ENCODE measurements at places on chromosomes 4 and X.

DNA sequence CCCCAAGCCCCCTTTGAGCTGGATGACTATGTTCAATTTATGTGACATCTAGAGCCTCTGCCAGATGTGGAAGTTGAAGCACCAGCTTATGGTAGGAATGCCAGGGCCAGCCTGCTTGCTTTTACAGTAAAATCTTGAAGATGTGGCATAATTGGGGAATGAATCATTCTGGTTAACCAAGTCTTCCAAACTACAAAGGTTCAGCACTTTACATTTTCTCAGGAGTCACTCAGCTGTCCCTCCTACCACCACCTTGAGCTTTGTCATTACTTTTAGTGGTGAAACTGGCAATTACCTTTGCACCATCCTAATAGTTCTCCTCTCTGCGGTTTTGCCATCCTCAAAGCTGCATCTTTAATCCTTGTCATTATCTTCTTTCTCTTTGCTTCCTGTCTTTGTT is 172.2 kb downstream of the HS6ST2 start:
- no peak for DNase-seq

- peak; percentile 35 for DNase-seq
These were observed 31.9 kb upstream of the ASMTL start for GRCh38 chrX:1484638-1485019.

- DNase-seq = no peak
These were observed 558.5 kb downstream of the IL15 start for GRCh38 chr4:142194905-142195304.

GRCh38 chrX:18617407-18617750 is 54.5 kb downstream of the RS1 start:
- DNase-seq = no peak

DNA sequence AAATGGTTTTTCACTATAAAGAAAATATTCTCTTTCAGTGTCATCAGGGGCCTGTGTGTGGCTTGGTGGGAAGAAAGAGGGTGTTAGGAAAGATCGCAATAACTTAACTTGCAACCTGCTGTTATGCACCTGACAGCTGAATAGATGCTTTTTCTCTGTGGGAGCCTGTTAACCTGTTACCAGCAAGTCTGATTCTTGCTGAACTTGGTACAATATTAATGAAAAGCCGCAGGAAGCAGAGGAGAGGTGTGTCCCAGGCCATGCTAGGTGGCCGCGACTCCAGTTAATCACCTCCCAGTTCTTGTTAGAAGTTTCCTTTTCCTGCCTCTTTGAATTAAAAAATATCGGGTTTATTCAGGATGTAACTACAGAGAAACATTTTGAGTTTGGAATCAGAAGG is 494.8 kb upstream of the AGA start:
- DNase-seq = no peak

GRCh38 chr4:109126856-109127255 is 175.6 kb downstream of the COL25A1 start:
- DNase-seq = no peak

DNA sequence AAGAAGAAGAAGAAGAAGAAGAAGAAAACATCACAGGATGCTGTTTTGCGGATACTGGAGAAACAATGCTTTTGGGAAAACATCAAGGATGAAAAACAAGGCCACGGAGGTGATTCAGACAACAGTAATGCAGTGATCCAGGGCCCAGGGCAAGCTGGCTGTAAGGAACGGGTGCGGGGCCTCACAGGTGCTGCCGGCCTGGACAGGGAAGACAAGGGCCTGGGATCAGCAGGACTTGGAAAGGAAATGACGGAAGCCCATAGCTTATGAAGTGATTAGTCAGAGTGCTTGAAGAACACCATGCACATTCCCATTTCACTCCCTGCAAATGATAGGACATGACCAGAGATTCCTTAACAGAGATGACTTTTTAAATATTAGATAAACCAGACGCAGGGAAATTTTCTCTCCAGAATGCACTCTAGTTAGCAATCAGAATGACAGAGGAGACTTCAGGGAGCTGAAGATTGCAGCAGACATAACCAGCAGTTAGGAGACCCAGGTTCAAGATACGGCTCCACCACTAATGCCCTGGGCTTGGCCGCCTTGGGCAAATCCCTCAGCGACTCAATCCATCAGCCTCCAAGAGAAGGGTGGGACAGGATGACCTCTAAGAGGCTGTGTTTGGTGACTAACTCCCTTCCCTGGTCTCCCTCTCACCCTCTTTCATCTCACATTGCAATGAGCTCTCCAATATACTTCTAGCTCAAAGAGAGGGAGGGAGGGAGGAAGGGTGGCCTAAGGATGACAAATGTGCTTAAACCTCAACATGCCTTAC is 54.1 kb downstream of the APBB2 start:
- no peak for DNase-seq

- DNase-seq = no peak
These were observed 581.9 kb downstream of the GRID2 start for GRCh38 chr4:92885632-92886031.

DNA sequence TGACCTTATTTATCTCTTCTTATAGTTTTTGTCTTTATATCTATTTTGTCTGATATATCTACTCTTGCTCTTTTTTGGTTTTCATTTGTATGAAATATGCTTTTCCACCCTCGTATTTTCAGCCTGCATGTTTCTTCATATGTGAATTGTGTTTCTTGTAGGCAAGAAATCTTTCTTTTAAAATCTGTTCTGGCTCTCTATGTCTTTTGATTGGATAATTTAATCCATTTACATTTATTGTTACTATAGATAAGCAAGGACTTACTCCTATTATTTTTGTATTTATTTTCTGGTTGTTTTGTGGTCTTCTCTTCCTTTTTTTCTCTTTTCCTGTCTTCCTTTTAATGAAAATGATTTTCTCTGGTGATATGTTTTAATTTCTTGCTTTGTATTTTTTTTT is 403.1 kb downstream of the DCAF12L2 start:
- DNase-seq = no peak

- no peak for DNase-seq
These were observed 88.3 kb downstream of the EVC2 start for GRCh38 chr4:5619913-5620625.

DNA sequence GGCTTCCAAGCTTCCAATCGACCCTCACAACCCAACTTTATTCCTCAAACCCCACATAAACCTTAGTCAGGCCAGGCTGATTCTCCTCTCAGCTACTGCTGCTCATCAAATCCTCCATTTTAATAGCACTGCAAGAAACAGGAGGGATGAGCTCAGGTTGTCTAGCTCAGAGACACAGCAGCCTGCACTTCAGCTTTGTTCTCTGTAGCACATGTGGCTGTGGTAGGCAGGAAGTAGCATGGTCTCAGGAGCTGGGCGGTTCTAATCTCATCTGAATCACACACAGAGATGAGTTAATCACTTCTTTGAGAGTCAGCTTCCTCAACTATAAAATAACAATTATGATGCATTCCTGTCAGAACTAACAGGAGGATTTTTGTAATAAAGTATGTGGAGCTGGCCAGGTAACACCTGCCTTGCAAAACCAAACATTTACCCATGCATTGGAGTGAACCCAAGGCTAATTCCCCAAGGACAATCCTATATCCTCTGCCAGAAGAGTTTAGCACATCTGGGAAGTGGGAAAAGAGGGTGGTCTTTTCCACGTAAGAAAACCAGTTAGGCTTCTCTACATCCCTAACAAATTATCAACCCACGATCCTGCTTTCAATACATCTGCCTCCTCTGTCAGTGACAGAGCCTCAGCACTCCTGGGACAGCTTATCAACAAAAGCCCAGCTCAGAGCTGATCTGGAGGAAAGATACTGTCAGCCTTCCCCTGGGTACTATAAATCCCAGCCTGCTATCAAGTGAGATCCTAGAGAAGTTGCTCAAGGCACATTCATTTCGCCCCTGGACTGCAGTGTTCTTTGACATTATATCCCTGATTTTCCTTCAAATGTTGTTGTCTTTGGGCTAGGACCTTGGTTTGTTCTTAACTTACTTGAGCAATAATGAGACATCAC is 32.8 kb downstream of the ELOVL6 start:
- no peak for DNase-seq

GRCh38 chr4:148780426-148781005 is 338.3 kb upstream of the NR3C2 start:
- DNase-seq = no peak

DNA sequence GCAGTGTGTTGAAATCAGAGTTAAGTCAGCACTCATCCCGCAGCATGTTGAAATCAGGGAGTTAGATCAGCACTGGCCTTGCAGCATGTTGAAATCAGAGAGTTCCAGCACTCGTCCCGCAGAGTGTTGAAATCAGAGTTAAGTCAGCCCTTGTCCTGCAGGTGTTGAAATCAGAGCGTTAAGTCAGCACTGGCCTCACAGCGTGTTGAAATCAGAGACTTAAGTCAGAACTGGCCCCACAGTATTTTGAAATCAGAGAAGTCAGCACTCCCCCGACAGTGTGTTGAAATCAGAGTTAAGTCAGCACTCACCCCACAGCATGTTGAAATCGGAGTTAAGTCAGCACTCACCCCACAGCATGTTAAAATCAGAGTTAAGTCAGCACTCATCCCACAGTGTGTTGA is 10.9 kb upstream of the UVSSA start:
- no peak for DNase-seq

GRCh38 chr4:111952688-111953087 is 192.6 kb upstream of the FAM241A start:
- no peak for DNase-seq

DNA sequence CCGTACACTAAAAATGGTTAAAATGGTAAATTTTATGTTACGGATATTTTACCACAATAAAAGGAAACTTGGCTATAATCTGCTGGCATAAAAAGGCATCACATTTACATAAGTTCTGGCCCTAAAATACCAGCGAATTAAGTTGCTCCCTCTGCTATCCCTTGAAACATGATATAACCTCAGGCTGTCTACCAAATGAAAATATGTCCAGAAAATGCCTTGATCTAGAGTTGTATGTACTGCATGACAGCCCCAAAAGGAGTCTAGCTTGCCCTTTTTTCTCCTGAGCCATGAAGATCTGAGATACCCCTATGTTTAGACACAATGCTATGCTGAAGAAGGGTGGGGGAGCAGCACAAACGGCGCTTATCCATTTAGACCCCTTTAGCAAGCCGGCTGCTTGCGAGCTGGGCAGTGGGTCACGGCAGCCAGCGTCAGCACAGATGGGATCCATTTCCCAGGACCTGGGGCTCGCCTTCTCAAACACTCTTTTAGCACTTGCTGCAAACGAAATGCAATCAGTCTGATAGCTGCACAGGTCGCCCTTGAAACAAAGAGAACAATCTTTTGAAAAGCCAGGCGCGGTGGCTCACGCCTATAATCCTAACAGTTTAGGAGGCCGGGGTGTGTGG is 77.0 kb downstream of the AFAP1 start:
- DNase-seq = no peak

DNA sequence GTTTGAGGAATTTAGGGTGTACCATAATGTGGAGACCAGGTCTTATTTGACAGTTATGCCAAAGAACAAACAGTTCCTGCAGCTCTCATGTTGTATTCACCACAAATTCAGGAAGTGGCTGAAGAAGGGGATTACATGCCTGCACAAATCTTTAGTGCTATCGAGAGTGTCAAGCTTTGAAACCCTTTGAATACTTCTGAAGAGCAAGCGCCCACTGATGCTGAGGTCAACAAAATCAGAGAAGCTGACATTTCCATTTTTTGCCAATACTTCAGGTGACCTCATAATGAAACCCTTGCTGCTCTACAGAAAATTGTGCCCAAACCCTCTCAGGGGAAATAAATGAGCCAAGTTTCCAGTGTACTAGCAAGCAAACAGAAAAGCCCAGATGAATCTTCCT is 28.4 kb downstream of the PAK3 start:
- no peak for DNase-seq

- DNase-seq = no peak
These were observed 182.2 kb downstream of the BCOR start for GRCh38 chrX:39915596-39915995.

GRCh38 chr4:14857981-14858380 is 144.3 kb upstream of the CPEB2 start:
- DNase-seq = no peak

GRCh38 chr4:185358959-185359358 is 36.8 kb downstream of the LRP2BP start:
- DNase-seq = no peak

DNA sequence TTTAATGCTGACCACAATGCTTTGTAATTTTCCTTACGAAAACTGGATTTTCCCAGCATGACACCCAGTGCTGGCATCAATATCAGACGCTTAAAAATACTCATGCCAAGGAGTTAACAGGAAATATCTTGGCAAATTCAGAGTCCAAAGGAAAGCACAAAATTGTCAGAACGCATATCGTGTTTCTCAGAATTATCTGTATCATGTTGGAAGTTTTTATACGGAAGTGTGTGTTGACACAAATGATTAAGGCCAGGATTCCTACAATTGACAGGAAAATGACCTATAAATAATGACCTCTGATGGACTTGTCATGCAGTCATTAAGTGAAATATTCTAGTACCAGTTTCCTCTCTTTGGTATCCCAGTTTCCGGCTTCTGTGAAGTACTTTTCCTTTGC is 132.1 kb upstream of the TLL1 start:
- DNase-seq = no peak

DNA sequence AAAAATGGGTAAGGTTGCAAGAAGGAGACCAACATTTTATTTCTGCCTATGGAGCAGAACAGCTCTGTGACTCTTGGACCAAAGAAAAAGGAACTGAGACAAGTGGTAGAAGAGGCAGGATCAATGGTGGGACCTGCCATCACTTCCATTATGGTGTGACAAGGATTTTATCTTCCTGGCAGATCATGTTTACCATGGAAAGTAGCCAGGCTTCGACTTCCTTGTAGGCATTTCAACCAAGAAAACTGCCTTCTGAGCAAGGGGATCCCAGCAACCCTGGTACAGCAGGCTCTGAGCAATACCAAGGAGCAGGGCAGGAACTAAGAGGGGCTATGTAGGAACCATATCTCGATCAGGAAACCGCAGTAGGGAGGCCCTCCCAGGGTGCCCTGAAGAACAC is 317.4 kb downstream of the IQCM start:
- no peak for DNase-seq

DNA sequence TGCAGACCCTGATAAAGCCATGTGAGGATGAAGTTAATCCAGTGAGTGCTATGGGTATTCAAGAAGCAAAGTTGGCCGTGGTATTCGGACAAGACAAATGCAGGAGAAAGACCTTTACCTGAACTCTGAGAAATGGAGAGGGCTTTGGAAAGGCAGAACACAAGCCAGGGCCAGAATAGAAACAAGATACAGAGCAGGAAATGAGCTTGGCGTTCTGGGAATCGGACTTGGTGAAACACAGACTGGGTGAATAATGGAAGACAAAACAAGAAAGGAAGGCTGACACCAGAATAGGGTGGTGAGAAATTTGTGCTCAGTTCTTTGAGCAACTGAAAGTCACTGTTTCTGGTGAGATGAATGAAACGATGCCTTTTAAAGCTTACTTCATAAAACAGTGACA is 83.3 kb downstream of the VEGFC start:
- no peak for DNase-seq

- DNase-seq = no peak
These were observed 20.6 kb downstream of the GABRQ start for GRCh38 chrX:152658302-152658701.

DNA sequence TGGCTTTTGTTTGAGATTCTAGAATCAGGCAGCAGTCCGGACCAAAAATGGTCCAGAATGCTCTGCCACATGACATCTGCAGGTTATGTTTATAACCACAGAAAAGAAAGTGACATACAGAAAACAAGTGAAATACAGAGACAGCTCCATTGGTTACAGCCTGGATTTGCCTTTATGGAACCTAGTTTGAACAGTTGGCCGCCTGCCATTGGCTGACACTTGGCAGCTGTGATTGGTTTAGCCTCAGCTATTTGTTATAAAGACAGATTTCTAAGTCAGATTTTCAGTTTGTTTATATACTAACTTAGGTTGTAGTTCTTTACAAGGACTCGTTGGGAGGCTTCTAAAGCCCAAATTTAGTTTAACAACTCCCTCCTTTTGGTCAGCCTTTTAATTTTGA is 40.8 kb upstream of the IL9R start:
- DNase-seq = no peak

Data from germinal center (tissue), 1 donor.